ENCODE measurements at places on chromosomes 3 and 15.

DNA sequence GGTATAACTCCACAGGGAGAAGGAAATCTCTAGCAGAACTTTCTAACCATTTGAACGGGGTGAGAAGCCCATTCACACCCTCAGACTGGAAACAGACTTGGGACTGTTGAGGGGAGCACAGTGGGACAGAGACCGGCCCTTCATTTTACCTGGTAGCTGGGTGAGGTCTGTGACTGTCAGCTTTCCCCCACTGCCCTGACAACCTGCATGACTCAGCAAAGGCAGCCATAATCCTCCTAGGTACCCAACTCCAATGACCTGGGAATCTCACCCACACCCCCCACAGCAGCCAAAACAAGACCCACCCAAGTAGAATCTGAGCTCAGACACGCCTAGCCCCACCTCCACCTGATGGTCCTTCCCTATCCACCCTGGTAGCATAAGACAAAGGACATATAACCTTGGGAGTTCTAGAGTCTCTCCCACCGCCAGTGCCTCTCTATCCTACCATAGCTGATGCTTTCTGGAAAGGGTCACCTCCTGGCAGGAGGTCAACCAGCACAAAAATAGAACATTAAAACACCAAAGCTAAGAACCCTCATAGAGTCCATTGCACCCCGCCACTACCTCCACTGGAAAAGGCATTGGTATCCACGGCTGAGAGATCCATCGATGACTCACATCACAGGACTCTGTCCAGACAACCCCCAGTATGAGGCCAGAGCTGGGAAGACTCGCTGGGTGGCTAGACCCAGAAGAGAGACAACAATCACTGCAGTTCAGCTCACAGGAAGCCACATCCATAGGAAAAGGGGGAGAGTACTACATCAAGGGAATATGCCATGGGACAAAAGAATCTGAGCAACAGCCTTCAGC, 28.0 kb downstream of the SENP7 start:
- DNase-seq = no peak

- DNase-seq = no peak
Observed at GRCh38 chr3:72951259-72951722, 45.3 kb upstream of the PPP4R2 start.

- no peak for DNase-seq
Observed at GRCh38 chr15:58036579-58036978, 28.9 kb downstream of the ALDH1A2 start.

GRCh38 chr15:35751413-35752133, 205.6 kb upstream of the DPH6 start:
- no peak for DNase-seq

GRCh38 chr15:43955140-43955539, 128.3 kb downstream of the WDR76 start:
- DNase-seq = no peak

DNA sequence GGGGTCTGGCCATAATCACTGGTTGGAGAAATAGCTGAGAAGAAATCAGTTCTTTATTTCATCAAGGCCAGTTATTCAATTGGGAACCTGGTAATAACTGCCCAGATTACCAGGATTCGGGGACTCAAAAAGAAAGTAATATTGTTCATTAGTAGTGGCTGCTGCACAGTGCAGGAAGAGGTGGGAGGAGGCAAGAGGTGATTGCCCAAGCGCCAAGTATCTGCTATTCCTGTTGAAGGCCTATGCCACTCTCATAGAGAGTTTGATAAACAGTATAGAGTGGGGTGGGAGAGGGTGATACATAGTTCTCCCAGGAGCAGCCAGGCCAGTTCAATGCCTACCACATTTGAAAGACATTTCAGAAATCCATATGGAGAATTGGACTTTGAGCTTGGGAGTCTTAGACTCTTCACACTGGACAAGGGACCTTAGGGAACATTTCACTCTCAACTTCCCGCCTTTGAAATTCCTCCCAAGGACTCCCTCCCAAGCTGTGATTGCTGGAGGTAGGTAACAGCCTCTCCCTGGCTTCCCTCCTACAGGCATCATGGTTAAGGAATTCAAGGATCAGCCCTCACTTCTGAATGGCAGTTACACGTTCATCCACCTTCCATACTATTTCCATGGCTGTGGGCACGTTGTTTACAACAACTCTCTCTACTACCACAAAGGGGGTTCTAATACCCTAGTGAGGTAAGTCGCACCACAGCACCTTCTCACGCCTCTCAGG, 59.8 kb downstream of the GLDN start:
- no peak for DNase-seq

DNA sequence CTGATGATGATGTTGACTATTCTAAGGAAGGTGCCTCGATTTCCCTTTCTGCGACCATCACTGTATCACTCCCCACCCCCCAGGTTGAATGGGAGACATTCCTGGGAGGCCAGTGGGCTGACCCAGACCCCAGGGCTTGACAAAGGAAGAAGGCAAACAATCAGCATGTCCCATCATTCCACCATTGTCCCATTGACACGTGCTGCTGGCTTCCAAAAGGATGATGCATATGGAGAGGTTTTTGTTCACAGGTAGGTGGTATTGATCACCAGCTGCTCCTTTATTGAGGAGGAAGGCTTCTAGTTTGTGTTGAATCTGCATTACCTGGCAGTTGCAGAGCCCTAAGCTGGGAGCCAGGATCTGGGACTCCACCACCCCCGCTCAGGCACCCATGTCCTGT, 30.4 kb downstream of the RASGRF1 start:
- DNase-seq = no peak

- no peak for DNase-seq
Observed at GRCh38 chr3:127688416-127689265, 15.9 kb downstream of the ABTB1 start.

GRCh38 chr15:56868170-56868569, 50.3 kb upstream of the TCF12 start:
- no peak for DNase-seq

- DNase-seq = no peak
Observed at GRCh38 chr3:152021951-152022461, 148.6 kb downstream of the SUCNR1 start.

DNA sequence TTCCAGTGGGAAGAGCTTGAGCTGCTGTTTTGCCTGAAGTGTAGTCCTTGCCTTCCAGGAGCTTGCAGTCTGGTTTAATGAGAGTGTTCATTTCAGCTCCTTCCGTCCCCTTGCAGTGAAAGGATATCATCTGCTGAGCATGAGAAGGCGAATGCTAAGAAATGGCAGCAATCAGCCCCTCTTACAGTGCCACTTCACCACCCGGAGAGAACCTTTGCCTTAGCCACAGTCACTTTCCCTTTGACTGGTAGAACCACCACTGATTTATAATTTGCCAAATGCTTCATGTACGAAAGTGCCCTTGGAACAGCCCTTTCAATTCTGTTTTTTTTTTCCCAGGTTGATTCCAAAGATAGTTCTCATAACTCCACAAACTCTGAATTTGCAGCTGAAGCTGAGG, 11.5 kb downstream of the TATDN2 start:
- DNase-seq = no peak

DNA sequence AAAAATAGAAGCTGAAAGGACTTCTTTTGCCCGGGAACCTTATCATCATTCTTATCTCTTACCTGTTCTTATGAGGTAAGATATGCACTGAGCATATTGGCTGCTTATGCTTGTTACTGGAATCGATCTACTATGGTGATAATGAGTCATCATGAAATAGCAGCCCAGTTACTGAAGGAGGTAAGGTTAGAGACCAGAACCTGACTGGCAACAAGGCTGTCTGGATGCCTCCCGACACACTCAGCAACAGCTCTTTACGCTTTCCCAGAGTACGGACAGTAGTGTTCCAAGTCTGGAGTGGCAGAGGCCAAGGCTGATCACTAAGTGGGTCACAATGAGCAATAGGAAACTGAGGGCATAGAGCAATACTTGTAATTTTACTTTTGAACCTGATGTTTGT, 314.1 kb downstream of the NLGN1 start:
- no peak for DNase-seq

DNA sequence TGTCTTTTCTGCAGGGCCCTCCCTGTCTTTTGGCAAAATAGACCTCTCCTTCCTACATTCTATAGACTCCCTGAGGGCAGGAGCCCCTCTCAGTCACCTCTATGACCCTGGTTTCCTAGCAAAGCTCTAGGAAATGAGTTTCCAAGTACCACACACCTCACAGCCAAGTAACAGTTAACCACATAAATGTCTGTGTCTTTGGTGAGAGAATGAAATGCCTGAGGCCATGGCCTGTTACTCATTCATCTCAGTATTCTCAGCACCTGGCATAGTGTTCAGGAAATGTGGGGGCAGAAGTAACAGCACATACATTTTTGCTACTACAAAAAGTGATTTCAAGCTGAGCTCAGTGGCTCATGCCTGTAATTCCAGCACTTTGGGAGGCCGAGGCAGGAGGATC, 21.0 kb downstream of the RFT1 start:
- DNase-seq = no peak

GRCh38 chr3:160226026-160226907, 1.0 kb downstream of the C3orf80 start:
- DNase-seq = no peak

DNA sequence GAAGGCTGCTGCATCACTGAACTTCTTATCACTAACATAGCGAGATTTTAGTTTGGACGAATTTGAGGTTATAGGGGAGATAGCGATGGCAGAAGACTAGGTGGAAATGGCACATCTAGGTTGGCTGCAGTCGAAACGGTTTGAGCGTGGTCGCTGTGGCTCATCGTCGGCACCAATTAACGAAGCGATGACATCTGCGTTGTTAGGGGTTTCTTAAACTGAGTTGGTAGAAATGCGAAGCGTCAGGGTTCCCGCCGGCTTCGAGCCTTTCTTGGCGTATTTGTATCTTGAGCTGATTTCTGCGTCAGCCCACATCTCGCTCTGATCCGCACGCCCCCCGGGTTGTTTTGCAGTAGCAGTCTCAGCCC, 319 bp downstream of the LNP1 start:
- DNase-seq = peak; percentile 8

GRCh38 chr15:38053776-38054175, 119.3 kb downstream of the TMCO5A start:
- no peak for DNase-seq
